ENCODE measurements at places on chromosomes 7 and 10. TPM values are rescaled to one million over a fixed set of nuclear protein-coding genes. Genes with fewer than 3 reads are reported as not detected.

Gene TRPV5
- not detected for polyA plus RNA-seq

Gene CEP55
- polyA plus RNA-seq, result 11.3 TPM

Gene TEX36
- polyA plus RNA-seq, result not detected

Gene NACAD
- polyA plus RNA-seq, result 1.5 TPM

Gene SPAM1
- polyA plus RNA-seq, result not detected

Gene GPR15LG
- not detected for polyA plus RNA-seq

Gene ARHGAP22
- 13.8 TPM for polyA plus RNA-seq

All from SK-N-SH (cell line).